ENCODE measurements at places on chromosomes 12 and 14.

DNA sequence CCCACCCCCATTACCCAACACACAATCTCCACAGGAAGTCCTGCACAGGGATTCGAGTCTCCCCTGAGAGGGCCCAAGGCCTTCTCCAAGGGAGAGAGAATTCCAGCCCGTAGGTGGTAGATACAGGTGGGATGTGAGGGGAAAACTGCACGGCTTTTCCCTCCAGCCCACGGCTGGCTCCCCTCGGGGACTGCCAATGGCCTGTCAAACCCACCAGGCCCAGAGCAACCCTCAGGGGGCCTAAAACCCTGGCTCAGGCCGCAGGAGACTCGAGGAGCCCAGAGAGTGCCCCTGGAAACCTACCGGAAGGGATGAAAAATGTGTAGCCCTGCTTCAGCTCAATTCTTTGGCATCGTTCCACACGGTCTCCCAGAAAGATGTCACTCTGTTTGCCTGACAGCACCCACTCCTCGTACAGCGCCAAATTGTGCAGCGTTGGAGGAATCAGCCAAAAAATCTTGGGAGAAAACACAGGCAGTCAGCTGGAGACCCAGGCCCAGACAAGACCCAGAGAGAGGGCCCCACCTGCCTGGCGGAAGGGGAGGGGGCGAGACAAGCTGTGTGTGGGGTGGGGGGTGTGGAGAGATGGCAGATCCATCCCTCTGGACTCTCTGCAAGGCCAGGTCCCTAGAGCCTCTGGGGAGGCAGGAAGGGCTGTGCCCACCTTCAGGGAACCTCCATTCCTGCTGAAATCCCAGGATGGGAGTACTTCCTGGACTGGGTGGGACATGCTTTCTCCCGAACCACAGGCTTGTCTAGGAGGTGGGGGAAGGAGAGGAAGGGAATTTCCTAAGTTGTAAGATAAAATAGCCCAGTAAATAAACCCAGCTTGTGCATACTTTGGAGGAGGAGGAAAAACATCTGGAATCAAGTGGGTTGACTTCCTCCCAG lies 48.1 kb downstream of the KDM2B start:
- DNase-seq: no peak

- DNase-seq: no peak
Measured at GRCh38 chr12:106724934-106725333, 49.5 kb upstream of the RIC8B start.

- no peak for DNase-seq
Measured at GRCh38 chr14:104254735-104255400, 116.5 kb downstream of the KIF26A start.

DNA sequence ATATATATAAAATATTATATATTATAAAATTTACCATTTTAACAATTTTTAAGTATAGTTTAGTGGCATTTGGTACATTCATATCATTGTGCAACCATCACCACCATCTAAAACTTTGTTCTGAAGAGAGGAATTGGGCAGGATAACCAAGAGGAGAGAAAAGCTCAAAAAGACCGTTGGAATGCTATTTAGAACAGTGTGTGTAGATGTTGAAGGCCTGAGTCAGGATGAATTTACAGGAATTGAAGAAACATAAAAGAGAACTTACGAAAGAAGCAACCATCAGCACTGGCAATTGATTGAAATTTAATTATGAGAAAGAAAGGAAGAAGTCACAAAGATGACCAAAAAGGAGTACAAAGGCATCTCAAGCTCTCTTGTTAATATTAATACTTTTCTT lies 196.9 kb upstream of the PWP1 start:
- no peak for DNase-seq

DNA sequence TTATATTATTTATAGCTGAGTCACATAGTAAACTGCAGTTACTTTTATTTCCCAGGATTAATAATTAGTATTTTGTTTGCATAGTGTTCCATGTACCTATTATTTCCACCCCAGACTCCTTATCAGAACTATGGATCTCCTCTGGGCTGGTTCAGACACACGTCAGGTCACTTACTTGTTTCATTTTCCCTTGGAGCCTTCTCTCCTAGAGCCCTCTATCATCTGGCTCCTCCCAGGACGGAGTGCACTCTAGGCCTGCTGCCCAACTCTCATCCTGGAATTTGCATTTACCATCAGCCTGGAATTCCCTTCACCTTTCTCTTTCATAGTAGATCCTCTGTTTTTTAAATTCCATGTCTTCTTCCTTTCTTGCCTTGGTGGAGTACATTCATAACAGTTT lies 28.5 kb upstream of the GALNT16 start:
- DNase-seq: no peak

DNA sequence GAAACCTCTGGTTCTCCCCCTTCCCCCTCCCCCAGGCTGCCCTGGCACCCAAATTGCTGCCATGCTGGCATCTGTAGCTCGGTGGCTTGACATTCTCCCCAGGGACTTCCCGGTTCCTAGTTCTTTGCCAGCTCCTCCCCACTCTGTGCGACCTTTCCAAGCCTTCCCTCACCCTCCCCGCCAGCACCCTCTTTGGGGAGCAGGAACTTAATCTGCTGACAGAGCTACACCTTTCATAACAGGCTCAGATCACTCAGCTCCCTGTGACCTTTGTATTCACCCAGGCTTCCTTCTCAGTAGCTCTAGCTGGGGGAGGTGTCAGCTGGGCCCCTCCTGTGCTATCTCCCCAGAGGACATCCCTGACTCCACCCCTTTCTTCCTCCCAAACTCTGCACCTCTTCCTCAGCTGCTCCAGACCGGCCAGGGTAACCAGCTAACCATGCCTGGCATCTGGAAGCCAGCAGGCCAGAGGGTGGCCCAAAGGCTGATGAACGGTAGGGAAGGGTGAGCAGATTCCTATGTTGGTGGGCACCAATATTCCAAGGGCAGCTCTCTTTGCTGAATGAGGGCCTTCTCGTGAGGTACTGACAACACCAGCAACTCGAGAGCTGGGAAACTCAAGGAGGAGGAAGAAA lies 1.8 kb upstream of the COX14 start:
- no peak for DNase-seq

DNA sequence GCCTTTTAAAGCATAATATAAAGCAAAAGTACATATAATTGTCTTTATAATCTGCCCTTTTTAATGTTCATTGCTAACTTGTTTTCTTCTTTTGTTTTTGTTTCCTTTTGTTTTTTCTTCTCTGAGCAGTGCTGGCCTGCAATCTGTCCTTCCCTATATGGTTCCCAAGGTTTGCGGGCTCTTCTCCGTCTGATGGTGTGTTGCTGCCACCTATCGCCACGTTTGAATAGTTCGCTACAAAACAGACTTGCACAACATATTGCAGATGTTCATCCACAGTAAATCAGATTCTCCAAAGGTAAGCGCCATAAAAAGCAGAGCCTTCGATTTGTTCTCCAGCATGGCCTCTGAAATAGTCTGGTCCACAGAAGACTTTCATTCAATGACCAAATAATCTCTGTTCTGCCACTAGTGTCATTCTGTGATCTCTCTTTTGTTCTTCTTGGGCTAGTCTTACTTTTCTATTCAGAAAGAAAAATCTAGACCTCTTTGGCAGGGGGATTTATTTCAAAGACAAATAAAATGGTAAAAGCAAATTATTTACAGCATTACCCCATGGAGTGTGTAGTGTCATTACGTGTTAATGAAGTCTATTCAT lies 33.5 kb downstream of the C12orf50 start:
- DNase-seq: no peak

GRCh38 chr12:104577581-104577981 lies 120.8 kb downstream of the CHST11 start:
- DNase-seq: no peak

DNA sequence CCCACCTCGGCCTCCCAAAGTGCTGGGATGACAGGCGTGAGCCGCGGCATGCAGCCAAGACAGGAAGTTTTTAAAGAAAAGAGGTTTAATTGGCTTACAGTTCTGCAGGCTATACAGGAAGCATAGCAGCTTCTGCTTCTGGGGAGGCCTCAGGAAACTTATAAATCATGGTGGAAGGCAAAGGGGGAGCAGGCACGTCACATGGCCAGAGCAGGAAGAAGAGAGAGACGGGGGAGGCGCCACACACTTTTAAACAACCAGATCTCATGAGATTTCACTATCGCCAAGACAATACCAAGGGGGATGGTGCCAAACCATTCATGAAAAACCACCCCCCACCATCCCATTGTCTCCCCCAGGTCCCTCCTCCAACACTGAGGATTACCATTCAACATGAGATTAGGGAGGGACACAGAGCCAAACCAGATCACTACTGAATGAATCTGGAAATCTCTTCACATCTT lies 14.1 kb downstream of the CCDC63 start:
- no peak for DNase-seq

DNA sequence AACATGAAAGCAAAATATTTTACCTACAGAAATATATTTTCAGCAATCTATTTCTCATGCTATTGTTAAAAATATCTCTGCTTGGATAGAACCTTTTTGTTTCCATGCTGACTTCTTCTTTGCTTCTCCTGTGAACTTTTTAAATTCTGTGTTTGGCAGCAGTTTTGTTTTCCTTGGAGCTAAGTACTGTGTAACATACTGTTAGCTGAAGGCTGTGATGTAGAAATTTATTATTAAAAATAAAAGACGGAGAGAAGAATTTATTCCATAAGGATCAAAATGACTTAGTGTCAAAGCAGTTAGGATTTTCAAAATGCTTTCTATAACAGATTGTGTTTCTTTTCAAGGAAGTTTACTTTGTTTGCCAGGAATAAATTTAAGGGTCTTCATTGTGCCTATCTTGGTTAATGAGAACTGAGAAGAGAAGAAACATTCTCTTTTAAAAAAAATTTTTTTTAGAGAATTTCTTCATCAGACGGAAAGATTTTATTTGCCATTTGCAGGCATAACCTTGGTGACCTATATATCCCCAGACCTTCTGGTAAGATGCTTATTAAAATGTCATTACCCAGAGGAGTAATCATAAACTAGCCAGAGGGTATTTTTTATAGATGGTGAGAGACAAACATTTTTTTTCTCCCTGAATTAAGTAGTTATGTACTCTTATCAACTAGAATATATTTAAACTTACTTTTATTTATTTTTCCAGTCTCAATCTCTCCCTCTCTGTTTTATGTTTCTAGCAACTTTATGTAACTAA lies 147.1 kb upstream of the SLCO1C1 start:
- no peak for DNase-seq

DNA sequence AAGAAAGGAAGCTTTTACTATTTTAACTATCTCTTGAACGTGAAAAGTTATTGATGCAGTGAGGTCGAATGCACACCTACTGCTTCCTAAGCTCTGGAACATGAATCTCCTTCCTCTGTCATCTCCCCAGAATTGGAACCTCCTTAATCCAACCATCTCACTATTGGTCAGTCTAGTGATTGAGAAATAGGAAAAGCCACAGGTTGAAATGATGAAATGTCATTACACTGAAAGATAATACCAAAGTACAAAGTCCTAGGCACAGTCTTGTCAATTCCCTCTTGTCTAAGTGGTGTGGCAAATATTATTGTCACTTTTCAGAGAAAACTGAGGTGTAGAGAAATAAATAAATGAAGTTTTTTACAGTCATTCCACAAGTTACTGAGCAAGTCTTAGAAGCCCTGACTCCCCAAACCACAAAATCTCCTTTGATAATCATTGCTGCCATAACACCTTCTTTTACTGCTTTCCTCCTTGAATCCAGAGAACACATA lies 19.5 kb upstream of the HIGD1C start:
- no peak for DNase-seq

GRCh38 chr14:99181241-99181640 lies 90.8 kb downstream of the BCL11B start:
- no peak for DNase-seq

GRCh38 chr12:48818831-48819590 lies 715 bp downstream of the CACNB3 start:
- DNase-seq: no peak

DNA sequence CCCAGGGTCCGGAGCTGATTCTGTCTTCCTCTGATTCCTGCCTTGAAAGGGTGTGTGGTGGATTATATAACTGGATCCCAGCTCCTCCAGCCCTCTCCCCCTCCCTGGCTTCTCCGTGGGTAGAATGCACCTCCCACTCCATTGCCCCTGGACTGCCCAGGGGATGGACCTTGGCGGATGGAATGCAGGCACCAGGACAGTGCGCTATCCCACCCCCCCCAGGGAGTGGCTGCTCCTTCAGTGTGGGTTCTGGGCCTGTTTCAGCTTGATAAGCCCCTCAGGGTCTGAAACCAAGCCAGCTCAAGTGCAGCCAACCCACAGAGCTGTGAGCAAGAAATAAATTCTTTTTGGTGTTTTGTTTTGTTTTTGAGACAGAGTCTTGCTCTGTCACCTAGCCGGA lies 112.4 kb upstream of the TMEM132D start:
- no peak for DNase-seq

- no peak for DNase-seq
Measured at GRCh38 chr12:102633981-102634605, 153.7 kb upstream of the IGF1 start.

DNA sequence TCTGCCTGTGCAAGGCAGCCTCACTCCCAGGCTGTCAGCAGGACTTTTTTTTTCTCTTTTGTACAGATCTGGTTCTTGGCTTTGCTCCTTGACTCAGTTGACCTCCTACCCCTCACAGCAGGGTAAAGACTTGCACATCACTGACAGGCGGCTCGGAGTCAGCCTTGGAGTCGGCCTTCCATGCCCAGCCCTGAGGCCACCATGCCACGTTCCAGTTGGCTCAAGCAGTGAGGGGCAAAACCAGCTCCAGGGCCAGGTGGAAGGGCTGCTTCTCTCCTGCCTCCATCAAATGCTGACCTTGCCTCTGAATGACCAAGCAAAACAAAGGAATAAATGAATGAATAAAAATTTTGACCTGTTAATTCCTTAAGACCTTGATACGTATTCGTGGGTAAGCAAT lies 27.6 kb downstream of the JAG2 start:
- DNase-seq: no peak

GRCh38 chr12:92294676-92295440 lies 149.2 kb upstream of the BTG1 start:
- no peak for DNase-seq

DNA sequence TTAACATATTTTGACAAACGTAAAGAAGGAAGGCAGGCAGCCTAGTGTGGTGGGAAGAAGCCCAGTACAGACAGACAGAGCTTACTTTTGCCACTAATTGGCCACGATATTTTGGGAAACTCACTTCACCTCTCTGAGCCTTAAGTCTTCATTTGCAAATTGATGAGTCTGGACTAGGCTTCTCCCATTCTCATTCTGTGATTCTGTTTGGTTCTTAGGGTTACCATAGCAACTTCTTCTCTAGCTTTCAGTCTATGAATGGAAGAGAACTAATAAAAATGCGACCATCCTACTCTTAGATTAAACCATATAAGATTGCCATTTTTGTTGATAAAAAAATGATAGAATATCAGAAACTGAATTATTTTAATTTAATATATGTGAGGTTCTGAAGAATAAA lies 210.5 kb downstream of the SNAPC1 start:
- DNase-seq: no peak

DNA sequence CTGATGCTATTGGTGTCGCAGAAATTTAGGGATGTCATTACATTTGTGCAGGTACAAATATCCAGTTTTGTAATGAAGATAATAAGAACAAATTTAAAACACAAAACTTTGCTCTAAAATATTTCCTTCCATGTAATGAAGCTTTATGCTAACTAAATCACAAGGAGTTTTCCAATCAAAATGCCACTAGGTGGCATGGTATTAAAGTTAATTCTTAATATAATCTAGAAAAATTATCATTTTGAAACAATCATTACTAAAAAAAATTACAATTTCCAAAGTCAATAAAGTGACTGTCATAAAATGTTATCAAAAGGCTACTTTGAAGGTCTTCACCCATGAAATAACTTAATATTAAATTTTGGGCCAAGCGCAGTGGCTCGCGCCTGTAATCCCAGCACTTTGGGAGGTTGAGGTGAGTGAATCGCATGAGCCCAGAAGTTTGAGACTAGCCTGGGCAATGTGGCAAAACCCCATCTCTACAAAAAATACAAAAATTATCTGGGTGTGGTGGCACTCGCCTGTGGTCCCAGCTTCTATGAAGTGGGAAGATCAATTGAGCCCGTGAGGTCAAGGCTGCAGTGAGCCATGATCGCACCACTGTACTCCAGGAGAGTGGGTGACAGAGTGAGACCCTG lies 77.4 kb downstream of the KIF21A start:
- no peak for DNase-seq

Data from activated CD8-positive, alpha-beta memory T cell treated with anti-CD3 and anti-CD28 coated beads for 48 hours (primary cell).